ENCODE measurements at places on chromosomes 12 and 14. TPM values are rescaled to one million over a fixed set of nuclear protein-coding genes. Genes with fewer than 3 reads are reported as not detected.

- peak; percentile 15 for DNase-seq
Measured at GRCh38 chr14:92984896-92985295, 61.9 kb downstream of the CHGA start.

DNA sequence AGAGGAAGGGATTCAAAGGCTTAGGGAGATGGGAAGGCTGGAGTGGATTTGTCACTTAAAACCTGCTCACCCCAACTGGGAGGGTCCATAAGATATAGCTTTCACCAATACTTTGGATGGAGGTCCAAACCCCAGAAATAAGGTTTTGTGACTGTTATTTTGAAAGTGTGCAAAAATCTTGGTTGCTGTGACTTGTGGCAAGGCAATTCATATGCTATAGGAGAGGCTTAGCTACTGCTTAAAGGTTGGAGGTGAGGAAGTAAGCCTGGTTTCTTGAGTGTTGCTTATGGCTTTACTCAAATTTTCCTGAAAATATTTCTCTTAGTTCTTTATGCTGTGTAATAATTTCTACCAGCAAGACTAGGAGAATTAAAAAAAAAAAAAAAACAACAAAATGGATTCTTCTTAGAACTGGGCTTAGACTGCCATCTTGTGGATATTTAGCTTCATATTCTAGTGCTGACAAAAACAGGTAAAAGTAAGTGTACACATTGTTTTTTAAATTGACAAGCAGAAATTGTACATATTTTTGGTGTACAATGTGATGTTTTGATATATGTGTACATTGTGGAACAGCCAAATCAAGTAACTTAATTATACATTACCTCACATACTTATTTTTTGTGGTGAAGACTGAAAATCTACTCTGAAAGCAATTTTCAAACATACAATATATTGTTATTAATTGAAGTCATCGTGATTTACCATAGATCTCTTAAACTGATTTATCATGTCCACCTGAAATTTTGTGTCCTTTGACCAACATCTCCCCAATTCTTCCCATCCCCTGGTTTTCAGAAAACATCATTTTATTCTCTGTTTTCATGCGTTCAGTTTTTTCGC lies 23.0 kb downstream of the PDE6H start:
- no peak for DNase-seq

- no peak for DNase-seq
Measured at GRCh38 chr12:128551266-128551665, 272.5 kb downstream of the SLC15A4 start.

DNA sequence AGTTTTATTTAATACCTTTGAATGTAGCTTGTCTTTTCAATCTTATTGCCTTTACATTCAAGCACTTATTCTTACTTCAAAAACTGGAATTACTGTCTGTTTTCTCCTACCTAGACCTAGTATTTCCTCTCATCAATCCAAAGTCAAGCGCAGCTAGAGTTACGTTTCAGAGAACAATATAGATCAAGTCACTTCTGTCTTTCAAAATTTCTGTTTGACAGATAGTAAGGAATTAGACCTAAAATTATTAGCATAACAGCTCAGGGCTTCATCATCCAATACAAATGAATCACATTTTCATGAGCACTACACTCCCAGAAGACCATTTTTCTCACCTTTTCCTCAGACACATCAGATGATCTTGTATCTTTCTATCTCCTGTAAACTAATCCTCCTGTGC lies 170.6 kb downstream of the CCDC59 start:
- no peak for DNase-seq

DNA sequence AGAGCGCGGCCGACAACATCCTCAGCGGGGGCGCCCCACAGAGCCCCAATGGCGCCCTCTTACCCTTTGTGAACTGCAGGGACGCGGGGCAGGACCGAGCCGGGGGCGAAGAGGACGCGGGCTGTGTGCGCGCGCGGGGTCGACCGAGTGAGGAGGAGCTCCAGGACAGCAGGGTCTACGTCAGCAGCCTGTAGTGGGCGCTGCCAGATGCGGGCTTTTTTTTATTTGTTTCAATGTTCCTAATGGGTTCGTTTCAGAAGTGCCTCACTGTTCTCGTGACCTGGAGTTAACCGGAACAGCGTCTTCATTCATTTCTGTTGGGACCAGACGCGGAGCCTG lies 103.8 kb upstream of the FKBP4 start:
- peak; percentile 89 for DNase-seq

DNA sequence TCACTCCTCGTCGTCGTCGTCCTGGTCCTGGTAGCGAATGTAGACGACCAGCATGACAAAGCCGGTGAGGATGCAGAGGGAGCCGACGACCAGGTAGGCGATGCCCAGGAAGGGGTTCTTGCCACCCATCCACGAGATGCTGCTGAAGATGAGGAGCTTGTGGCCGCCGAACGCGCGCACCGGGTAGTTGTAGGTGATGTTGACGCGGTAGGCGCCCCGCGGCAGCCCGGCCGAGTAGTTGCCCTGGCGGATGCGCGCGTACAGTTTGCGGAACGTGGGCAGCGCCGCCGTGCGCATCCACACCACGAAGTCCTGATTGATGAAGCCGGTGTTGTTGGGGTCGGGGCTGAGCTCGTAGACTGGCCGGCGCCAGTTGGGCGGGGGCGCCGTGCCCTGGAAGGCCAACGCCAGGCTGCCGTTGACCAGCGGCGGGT lies 1.0 kb downstream of the TMEM30B start:
- no peak for DNase-seq

GRCh38 chr12:65891219-65891618 lies 66.9 kb downstream of the HMGA2 start:
- DNase-seq, result no peak

- no peak for DNase-seq
Measured at GRCh38 chr12:66149702-66150398, 19.3 kb upstream of the LLPH start.

DNA sequence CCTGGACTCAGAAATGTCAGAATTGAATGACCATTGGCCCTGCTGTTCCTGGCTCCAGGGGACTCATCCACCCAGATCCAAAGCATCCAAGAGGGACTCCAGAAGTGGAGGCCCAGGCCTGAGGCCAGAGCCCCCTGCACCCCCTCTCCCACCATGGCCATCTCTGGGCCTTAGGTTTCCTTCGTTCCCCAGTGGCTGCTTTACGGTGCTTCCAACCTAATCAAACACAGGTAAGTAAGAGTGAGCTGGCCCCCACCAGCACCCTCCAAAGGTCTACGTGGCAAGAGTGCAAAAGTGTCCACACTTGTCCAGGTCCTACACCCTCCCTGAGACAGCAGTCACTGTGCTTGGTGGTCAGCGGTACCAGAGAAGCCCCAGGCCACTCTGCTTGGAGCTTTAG lies 139.0 kb downstream of the DPF3 start:
- DNase-seq, result no peak

Gene TMEM179
- total RNA-seq, result not detected

Gene CHFR
- 87.2 TPM for total RNA-seq

Gene MCRS1
- 54.4 TPM for total RNA-seq

Gene KRT82
- total RNA-seq, result not detected

All from spleen (tissue), 13 donors.